Activated naive CD4-positive, alpha-beta T cell treated with anti-CD3 and anti-CD28 coated beads, Interleukin-2, amount 10 ng/mL, durations not matched to agents 7 days and 5 days (primary cell): ENCODE measurements at places on chromosomes 5 and 9.

- DNase-seq = no peak
- H3K4me3 ChIP-seq = no peak overlapping the region
- peaks cover 13% of the 10 kb centered on the region for H3K4me1 ChIP-seq
- no peak overlapping the region for H3K27ac ChIP-seq
Observed at GRCh38 chr9:4567601-4568000, 77.3 kb downstream of the SLC1A1 start.

DNA sequence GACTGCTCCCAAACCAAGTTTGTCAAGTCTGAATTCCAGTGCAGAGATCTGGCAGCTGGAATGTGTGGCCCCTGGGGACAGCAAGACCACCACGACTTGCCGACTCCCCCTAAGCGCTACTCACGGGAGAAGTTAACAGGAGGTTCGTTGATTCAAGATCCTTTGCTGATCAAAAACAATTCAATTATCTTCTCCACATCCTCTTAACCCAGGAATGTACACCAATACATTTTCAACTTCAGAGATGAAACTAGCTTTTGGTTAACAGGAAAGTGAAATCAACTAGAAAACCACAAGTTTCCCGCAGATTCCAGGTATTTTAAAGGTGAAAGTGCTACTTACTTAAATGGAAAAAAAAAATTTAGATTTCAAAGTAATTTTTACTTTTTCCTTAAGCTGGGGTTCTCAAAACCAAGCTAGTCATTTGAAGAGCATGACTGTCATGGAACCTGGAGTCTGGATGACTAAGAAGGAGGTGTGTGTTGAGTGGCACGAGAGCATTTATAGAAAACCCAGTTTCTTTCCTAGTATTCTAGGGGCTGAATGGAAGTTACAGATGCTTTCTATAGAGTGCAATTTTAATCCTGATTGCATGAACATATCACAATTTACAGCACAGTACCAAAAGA lies 257.5 kb upstream of the PANK3 start:
- peak overlapping the region; percentile 28 for H3K27ac ChIP-seq
- H3K27me3 ChIP-seq = peaks cover 3% of the 10 kb centered on the region
- H3K4me3 ChIP-seq = no peak overlapping the region
- no peak for DNase-seq
- H3K4me1 ChIP-seq = peaks cover 21% of the 10 kb centered on the region

DNA sequence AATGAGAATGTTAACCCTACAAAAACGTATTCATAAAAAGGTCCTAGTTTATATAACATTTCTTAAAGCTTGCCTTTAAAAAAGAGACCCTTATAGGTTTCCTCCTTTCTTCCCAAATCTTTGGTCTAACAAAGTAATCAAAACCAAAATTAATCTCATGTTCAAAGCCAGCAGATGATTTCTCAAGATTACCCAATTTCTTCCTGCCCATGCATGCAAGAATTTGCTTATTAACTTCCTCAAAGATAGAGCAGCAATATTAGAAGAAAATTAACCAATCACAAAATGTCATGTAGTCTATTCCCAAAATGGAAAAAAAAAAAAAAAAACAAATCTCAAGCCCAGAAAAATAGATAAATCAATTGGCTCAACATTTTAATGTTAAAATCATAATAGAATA lies 114.9 kb downstream of the MLLT3 start:
- no peak for DNase-seq
- H3K36me3 ChIP-seq = peaks cover 59% of the 10 kb centered on the region
- peaks cover 87% of the 10 kb centered on the region for H3K4me1 ChIP-seq
- no peak overlapping the region for H3K4me3 ChIP-seq

GRCh38 chr5:180126716-180127681 lies 55.4 kb upstream of the RNF130 start:
- H3K27me3 ChIP-seq = no peaks in the 10 kb centered on the region
- peak; percentile 41 for DNase-seq
- H3K27ac ChIP-seq = no peak overlapping the region
- H3K4me1 ChIP-seq = no peaks in the 10 kb centered on the region
- H3K36me3 ChIP-seq = no peaks in the 10 kb centered on the region

DNA sequence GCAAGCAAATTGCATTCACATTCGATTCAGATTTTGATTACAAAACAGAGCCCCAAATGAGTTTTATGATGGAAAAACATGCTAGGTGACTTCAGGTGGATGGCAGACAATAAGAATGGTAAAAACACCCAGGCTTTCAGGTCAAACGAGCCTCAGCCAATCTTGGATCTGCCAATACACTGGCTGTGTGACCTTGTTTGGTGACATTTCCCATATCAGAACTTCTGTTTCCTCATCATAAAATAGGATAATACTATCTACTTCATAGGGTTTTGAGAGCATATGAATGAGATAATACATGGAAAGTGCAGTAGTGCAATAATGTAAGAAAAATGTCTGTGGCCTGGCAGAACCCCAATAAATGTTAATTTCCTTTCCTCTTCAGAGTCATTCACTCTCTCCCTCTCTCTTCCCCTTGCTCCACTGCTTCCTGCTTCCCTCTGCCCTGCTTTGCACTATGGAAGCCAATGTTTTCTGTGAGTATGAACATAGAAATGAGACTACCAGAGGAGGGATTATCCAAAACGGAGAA lies 54.7 kb downstream of the SH3RF2 start:
- DNase-seq = no peak
- H3K4me3 ChIP-seq = no peak overlapping the region
- H3K27ac ChIP-seq = no peak overlapping the region
- no peaks in the 10 kb centered on the region for H3K4me1 ChIP-seq
- H3K36me3 ChIP-seq = no peaks in the 10 kb centered on the region
- peaks cover 3% of the 10 kb centered on the region for H3K27me3 ChIP-seq

DNA sequence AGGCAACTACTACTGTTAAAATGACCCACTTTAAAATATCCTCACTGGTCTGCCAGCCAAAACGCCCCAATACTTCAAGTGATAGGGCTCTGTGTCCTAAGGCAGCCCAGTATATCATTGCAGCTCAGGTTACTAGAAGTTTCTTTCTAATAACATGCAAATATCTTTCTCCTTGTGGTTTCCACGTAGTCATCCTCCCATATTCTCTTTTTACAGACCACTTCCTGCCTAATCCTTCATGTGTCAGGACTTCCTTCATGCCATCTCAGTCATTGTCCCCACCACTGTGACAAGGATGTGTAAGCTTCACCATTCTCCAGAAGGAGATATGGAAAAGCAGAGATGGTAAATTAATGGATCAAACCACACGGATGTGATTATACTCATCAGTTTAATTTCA lies 813.7 kb downstream of the MAT2B start:
- DNase-seq = no peak
- no peaks in the 10 kb centered on the region for H3K4me1 ChIP-seq
- H3K27me3 ChIP-seq = no peaks in the 10 kb centered on the region
- H3K27ac ChIP-seq = no peak overlapping the region
